ENCODE measurements at places on chromosomes 1 and 21.

DNA sequence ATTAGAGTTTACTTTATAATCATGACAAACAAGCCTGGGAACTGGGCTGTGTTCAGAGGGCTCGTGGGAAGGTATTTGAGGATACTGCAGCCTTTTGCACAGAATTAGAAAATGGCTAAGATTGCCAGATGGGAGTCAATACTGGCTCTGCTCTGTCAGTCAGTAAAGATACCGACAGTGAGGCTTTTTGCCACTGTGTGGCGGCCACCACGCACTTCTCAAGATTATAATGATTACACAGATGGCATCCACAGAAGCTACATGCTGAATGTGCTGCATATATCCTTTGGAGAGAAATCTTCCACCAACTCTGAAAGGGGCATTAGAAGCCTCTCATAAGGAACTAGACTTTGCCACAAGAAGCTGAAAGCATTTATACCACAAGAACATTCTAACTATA, 213.4 kb upstream of the PTBP2 start:
- no peak for DNase-seq
- H3K36me3 ChIP-seq, result no peaks in the 10 kb centered on the region
- H3K4me1 ChIP-seq, result no peaks in the 10 kb centered on the region

- no peaks in the 10 kb centered on the region for H3K4me1 ChIP-seq
- no peak for DNase-seq
- no peaks in the 10 kb centered on the region for H3K27me3 ChIP-seq
Observed at GRCh38 chr1:98072047-98072446, 151.2 kb upstream of the DPYD start.

DNA sequence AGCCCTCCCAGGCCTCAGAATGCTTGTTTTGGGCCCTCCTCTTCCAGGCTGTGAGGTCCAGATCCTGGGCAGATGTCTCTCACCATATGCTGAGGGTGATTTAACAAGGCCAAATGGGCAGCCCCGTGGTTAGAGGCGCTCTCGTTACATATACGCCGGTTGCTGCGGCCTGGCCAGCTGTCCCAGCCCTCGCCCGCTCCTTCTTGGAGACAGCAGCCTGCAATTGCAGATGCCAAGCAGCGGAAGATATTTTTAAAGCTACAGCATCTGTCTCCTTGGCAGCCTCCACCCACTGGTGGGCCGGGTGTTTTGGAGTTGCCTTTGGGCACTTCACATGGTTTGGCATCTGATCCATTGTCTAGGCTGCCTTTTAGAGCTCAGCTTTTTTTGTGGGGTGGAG, 178.8 kb upstream of the NFIA start:
- H3K4me3 ChIP-seq, result no peak overlapping the region
- no peaks in the 10 kb centered on the region for H3K4me1 ChIP-seq
- H3K27ac ChIP-seq, result no peak overlapping the region
- H3K27me3 ChIP-seq, result no peaks in the 10 kb centered on the region
- no peaks in the 10 kb centered on the region for H3K36me3 ChIP-seq
- DNase-seq, result no peak

- no peak overlapping the region for H3K27ac ChIP-seq
- H3K4me1 ChIP-seq, result no peaks in the 10 kb centered on the region
- no peaks in the 10 kb centered on the region for H3K27me3 ChIP-seq
Observed at GRCh38 chr21:37281993-37282392, 14.9 kb upstream of the VPS26C start.

GRCh38 chr1:83017701-83018100, 981.2 kb downstream of the TTLL7 start:
- H3K27ac ChIP-seq, result no peak overlapping the region
- no peak for DNase-seq
- H3K4me3 ChIP-seq, result no peak overlapping the region
- H3K4me1 ChIP-seq, result no peaks in the 10 kb centered on the region
- no peaks in the 10 kb centered on the region for H3K36me3 ChIP-seq

DNA sequence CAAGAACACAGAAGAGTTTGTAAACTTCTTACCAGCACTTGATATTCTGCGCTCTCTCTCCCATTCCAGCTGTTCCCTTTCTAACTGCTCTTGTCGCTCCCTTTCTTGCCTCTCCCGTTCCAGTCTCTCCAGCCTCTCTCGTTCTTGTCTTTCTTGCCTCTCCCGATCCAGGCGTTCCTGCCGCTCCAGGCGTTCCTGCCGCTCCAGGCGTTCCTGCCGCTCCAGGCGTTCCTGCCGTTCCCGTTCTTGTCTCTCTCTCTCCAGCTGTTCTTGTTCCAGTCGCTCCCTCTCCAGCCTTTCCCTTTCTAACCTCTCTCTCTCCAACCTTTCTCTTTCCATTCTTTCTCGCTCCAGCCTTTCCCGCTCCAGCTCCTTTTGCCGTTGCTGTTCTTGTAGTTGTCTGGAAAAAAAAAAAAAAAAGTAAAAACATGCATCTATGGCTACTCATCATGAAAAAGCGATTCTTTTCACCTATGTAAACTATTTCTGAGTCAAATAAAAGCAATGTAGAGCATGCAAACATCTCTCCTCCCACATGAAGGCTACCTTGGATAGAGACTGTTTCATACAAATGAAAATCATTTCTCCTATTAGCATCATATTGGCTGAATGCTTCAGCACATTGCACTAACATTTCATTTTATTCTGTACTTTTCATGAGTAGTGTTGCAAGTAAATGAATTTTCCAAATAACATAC, 91.5 kb upstream of the LBR start:
- no peak overlapping the region for H3K4me3 ChIP-seq
- H3K36me3 ChIP-seq, result no peaks in the 10 kb centered on the region

DNA sequence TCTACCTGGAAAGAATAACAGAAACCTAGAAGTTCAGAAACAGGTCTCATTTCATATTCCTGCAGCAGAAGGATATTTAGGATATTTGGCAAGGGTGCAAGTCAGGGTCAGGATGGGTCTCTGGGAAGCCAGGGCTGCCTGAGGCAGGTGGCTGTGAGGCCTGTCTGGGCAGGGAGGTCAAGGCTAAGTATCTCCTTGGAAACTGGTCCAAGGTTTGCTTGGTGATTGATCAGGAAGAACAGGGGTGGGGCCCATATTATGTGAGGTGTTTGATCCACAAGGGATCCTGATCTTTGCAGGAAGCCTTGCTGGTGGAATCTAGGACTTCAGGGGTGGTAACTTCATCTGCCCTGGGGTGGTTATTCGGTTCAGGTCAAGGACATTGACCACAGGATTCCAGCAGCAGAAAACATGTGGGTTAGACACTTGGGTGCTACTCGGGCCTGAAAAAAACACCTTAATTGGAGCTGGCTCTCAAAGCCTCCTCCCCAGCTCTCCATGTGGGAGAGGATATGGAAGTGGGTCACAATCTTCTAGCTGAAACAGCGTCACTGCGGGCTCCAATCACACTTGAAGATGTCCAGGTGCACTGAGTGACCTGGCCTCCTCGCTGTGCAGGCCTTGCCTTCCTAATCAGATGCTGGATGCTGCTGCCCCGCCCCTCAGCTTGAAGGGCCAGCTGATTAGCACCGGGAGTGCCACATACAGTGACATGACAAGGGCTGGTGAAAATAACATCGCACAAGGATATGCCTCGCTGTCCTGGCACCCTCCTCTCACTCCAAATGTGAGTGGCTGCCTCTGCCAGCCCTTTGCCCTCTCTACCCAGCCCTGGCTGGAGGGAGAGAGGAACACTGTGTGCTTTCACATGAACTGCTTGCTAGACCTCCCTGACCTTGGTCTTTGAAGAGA, 8.7 kb downstream of the CTNNBIP1 start:
- H3K4me1 ChIP-seq, result no peaks in the 10 kb centered on the region
- no peak overlapping the region for H3K27ac ChIP-seq
- H3K36me3 ChIP-seq, result no peaks in the 10 kb centered on the region
- no peaks in the 10 kb centered on the region for H3K27me3 ChIP-seq

- no peak for DNase-seq
- H3K4me1 ChIP-seq, result peaks cover 56% of the 10 kb centered on the region
- no peaks in the 10 kb centered on the region for H3K27me3 ChIP-seq
Observed at GRCh38 chr1:117061986-117062415, 1.9 kb downstream of the TTF2 start.

DNA sequence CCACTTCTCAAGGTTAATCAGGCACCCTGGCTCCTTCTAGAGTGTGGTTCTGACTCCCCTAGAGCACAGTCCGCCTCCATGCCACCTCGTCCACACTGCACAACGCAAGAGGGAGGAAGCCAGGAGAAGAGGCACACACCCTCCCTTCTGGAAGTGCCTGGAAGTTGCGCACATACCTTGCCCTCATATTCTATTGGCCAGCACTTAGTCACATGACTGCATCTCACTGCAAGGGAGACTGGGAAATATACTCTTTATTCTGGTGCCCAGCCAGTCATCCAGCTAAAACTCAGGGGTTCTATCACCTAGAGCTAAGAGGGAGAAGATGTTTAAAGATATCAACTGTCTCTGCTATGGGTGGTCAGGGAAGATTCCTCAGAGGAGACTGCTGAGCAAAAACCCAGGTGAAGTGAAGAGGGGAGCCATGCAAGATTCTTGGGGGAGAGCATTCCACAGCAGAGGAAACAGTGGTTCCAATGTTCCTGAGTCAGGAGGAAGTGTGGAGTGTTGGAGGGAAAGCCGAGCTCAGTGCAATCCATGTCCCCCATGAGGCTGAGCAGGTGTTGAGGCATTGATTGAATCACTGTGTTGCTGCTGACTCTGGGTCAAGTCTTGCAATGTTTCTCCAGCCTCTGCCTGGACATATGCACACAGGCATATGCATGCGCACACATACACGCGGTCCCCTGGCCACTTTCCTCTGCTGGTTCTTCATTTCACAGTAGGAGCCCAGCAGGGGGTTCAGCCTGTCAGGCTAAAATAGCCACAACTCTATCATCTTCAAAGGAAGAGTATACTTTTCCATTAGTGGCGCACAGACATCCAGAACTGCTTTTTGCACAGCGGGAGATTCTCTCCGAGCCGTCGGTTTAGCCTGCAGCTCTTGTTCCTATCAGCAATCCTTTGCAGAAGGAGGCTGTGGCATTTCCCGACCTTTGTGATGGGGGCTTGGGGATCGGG, 22.3 kb upstream of the KLHDC7A start:
- no peak overlapping the region for H3K4me3 ChIP-seq
- no peaks in the 10 kb centered on the region for H3K4me1 ChIP-seq
- DNase-seq, result no peak
- no peak overlapping the region for H3K27ac ChIP-seq
- H3K36me3 ChIP-seq, result no peaks in the 10 kb centered on the region

DNA sequence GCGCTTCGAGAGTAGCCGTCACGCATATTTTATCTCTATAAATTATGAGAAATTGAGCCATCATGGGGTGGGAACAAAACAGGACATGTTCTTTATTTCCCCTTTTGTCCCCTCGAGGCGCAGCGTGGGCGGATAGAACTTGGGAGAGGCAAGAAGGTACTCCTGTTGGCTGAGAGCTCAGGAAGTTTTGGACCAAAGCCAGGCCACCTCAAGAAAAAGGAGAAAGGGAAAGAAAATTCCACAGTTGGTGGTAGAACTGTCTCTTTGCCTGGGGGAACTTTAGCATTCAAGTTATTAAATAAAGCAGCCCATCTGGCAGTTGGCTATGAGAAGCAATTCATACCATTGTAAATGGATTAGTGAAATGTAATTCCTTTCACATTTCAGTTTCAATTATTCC, 76.4 kb upstream of the DSCAM start:
- H3K36me3 ChIP-seq, result no peaks in the 10 kb centered on the region
- no peak for DNase-seq

DNA sequence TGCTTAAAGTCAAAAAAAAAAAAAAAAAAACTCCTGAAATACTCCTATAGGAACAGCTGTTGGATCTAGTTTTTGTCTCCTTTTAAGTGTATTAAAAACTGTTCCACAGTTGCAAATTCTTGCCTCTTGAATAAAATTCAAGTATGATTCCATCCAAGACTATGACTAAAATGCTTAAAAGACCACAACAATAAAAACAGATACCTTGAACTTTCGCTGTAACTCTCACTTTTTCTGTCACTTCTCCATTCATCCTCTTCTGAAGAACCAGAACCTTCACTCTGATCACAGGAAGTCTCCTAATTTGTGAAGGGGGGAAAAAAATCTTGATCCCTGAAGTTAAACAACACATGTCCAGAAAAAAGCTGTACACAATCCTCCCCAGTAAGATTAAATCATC, 55.0 kb upstream of the PSMG1 start:
- H3K4me1 ChIP-seq, result no peaks in the 10 kb centered on the region
- no peak overlapping the region for H3K4me3 ChIP-seq
- H3K36me3 ChIP-seq, result peaks cover 87% of the 10 kb centered on the region
- no peaks in the 10 kb centered on the region for H3K27me3 ChIP-seq
- no peak overlapping the region for H3K27ac ChIP-seq

GRCh38 chr1:162922201-162922600, 61.2 kb upstream of the CCDC190 start:
- no peak overlapping the region for H3K27ac ChIP-seq
- peaks cover 14% of the 10 kb centered on the region for H3K4me1 ChIP-seq
- no peaks in the 10 kb centered on the region for H3K36me3 ChIP-seq
- no peak overlapping the region for H3K4me3 ChIP-seq

- DNase-seq, result no peak
- no peaks in the 10 kb centered on the region for H3K36me3 ChIP-seq
- H3K27ac ChIP-seq, result no peak overlapping the region
- no peaks in the 10 kb centered on the region for H3K4me1 ChIP-seq
- peaks cover 2% of the 10 kb centered on the region for H3K27me3 ChIP-seq
Observed at GRCh38 chr1:19504796-19505692, 19.7 kb upstream of the CAPZB start.

GRCh38 chr1:201739492-201740085, 89.4 kb upstream of the IPO9 start:
- no peak for DNase-seq
- no peaks in the 10 kb centered on the region for H3K36me3 ChIP-seq
- H3K4me1 ChIP-seq, result no peaks in the 10 kb centered on the region
- no peak overlapping the region for H3K27ac ChIP-seq

DNA sequence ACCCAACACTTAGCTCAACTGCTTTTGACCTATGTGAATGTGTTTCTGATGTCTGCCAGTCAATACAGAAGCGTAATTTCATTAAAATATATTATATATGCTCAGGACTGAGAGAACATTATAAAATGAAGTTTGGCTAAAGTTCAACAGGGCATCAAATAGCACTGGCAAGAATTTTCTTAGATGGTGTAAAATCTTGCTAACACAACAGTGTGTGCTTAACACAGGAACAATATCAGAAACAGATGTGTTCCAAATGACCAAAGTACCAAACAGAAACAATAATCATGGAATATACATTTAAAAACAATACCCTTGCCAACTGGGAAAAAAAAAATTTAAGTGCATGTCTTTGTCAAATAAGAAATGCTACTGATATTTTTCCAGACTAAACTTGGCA, 10.4 kb upstream of the LHX8 start:
- no peaks in the 10 kb centered on the region for H3K36me3 ChIP-seq
- no peak overlapping the region for H3K27ac ChIP-seq
- no peak overlapping the region for H3K4me3 ChIP-seq

Data from DND-41 (cell line).